ENCODE measurements at places on chromosomes 5 and 9.

DNA sequence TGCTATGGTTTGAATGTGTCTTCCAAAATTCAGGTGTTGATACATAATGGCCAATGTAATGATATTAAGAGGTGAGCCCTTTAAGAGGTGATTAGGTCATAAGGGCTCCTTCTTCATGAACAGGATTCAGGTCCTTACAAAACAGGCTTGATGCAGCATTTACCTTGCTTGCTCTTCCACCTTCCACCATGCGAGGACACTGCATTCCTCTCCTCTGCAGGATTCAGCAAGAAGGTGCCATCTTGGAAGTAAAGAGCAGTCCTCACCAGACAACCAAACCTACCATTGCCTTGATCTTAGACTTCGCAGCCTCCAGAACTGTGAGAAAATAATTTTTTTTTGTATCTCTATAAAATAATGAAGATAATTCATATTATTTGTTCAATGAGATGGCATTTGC lies 314.0 kb upstream of the SMARCA2 start:
- H3K27me3 ChIP-seq: no peaks in the 10 kb centered on the region
- no peak for DNase-seq
- no peak overlapping the region for H3K27ac ChIP-seq
- no peaks in the 10 kb centered on the region for H3K4me1 ChIP-seq
- H3K36me3 ChIP-seq: no peaks in the 10 kb centered on the region

GRCh38 chr5:61808091-61808490 lies 476.0 kb downstream of the ZSWIM6 start:
- no peak overlapping the region for H3K4me3 ChIP-seq
- no peaks in the 10 kb centered on the region for H3K36me3 ChIP-seq
- no peak for DNase-seq
- H3K4me1 ChIP-seq: no peaks in the 10 kb centered on the region
- H3K27ac ChIP-seq: no peak overlapping the region

DNA sequence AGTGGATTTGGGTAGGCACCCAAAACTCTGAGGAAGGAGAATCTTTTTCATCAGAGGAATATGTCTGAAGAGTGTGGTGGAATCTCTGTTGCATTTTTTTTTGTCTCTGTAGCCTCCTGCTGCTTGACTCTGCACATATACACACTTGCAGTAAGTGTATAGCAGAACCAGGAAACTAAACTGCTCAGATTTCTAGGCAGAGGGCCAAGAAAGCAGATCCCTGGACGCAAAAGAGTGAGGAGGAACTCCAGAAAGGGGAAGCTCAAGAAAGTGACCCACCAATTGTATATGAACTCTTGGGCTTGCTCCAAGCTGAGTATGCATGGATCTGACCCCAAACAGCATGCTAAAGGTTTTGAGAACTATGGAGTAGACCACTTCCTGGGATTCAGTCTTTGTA lies 181.8 kb downstream of the GADD45G start:
- H3K4me3 ChIP-seq: no peak overlapping the region
- no peaks in the 10 kb centered on the region for H3K4me1 ChIP-seq
- H3K36me3 ChIP-seq: no peaks in the 10 kb centered on the region
- H3K27ac ChIP-seq: no peak overlapping the region
- H3K27me3 ChIP-seq: no peaks in the 10 kb centered on the region

GRCh38 chr9:112868461-112868860 lies 22.2 kb downstream of the SLC46A2 start:
- no peak overlapping the region for H3K4me3 ChIP-seq
- no peaks in the 10 kb centered on the region for H3K36me3 ChIP-seq
- H3K27me3 ChIP-seq: no peaks in the 10 kb centered on the region
- no peaks in the 10 kb centered on the region for H3K4me1 ChIP-seq

DNA sequence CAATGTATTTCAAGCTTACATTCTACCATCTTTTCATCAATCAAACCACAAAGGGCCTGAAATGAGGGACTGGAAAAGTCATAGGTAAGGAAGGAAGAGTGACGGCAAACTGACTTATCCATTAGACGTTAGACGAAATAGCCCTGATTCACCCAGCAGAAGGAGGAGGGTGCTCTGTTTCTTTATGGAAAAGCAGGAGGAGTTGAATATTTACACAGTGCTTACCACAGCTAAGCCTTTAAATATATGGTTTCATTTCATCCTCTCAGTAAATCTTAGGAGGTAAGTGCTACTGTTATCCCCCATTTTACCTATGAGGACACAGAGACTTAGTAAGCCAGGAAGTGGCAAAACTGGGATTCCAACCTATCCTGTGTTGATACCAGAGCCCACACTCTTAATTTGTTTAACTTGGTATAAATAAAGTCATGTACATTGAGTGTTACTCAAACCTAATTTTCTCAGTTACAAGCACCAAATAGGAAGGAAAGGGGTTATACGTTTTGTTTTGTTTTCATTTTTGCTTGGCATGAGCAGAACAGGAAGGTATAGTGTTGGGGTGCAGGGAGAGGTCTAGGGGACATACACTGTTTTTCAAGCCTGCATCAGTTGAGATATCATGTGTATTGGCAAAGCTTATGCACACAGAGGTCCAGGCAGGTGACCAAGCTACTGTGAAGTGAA lies 98.1 kb upstream of the IFNK start:
- no peaks in the 10 kb centered on the region for H3K36me3 ChIP-seq
- H3K27me3 ChIP-seq: no peaks in the 10 kb centered on the region
- DNase-seq: no peak
- H3K4me1 ChIP-seq: no peaks in the 10 kb centered on the region
- H3K4me3 ChIP-seq: no peak overlapping the region

GRCh38 chr9:120299785-120300184 lies 280.2 kb downstream of the CDK5RAP2 start:
- DNase-seq: no peak
- H3K27ac ChIP-seq: no peak overlapping the region
- H3K27me3 ChIP-seq: no peaks in the 10 kb centered on the region
- H3K4me3 ChIP-seq: no peak overlapping the region
- H3K36me3 ChIP-seq: no peaks in the 10 kb centered on the region

DNA sequence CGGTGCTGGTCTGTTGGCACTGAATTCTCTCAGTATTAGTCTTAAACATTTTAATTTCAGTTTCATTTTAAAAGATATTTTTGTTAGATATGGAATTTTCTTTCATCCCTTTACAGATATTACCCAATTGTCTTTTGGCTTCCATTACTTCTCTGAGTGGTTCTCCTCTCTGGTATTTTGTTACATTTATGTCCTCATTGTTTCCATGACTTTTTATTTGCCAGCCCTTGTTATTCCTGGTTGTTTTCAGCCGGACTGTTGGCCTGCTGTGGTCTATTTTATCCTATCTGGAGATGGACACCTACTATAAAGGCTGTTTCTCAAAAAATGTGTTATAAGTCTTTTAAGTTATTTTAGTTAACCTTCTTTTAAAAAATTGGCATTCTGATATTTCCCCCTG lies 117.2 kb downstream of the ARHGEF28 start:
- H3K36me3 ChIP-seq: no peaks in the 10 kb centered on the region
- peaks cover 6% of the 10 kb centered on the region for H3K4me1 ChIP-seq
- no peak overlapping the region for H3K4me3 ChIP-seq

DNA sequence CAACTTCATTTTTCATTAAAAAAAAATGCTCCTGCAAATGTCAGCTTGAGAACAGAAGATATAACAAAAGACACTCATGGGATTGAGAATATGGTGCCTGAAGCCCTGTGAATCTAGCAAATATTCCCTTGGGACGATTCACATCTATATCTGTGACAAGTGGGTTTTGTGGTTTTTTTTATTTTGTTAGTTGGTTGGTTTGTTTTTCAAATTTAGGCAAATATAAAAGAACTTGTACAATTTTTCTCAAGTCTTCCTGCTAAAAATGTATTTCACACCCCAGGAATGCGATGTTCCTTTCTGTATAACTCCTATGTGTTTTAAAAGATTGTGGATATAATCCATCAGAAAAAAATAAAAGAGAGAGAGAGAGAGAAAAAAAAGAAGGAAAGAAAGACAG lies 1061.8 kb upstream of the ARRDC3 start:
- H3K4me3 ChIP-seq: no peak overlapping the region
- no peak overlapping the region for H3K27ac ChIP-seq
- no peaks in the 10 kb centered on the region for H3K36me3 ChIP-seq

DNA sequence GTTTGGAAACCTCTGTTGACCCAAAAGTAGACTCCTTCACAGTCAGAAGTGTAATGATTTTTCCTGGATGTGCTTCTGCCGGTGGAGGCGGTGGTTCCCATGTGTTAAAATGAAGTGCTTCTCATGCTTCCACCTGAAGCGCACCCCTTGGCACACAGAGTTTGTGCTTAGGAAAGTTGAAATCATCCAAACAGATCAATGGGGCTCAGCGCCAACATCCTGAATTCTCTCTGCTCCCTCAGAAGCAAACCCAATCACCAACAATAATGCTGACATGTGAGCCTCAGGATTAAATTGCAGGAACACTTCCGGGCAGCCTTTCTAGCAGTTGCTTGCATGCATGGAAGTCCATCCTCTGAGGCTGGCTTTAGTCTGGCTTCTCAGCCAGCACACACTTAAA lies 71.0 kb downstream of the MED10 start:
- DNase-seq: no peak
- no peak overlapping the region for H3K4me3 ChIP-seq
- H3K27ac ChIP-seq: no peak overlapping the region
- H3K36me3 ChIP-seq: no peaks in the 10 kb centered on the region

Data from colonic mucosa (tissue), 4 donors.